Hypothalamus (tissue), 51 donors: ENCODE measurements at places on chromosomes 5 and 9.

DNA sequence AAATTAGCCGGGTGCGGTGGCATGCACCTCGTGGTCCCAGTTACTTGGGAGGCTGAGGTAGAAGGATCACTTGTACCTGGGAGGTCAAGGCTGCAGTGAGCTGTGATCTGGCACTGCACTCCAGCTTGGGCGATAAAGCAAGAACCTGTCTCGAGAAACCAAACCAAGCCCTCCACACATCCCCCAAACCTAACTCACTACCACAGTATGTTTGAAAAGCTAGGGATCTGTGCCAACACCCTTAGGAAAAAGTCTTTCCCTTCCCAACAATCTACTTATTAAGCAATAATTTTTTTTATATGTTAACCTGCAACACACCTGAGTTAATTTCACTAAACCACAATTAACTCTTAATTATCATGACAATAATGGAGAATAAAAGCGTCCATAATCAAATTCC, 2.2 kb downstream of the UBTD2 start:
- DNase-seq: no peak

DNA sequence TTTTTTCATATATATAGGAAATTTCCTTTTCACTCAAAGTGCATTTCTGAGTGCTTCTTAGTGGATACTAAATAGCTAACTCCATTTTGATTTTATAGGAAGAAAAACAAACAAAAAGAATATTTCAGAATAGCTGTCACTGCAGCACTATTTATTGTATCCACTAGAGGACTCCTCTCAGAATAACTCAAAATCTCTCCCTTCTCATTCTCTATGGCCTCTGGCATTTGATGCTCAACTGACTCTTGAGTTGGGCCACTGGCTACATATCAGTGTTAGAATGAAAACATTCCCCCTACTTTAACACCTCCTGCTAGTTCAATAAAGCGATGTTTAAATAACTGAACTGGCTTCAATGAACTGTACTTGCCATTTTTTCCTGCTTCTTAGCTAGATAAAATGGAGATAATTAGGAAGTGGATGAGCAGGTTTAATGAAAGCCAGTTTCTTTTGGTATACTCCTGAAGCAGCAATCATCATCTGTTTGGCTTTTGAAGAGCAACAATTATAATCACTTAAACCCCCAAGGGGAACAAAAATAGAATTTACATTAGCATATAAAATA, 16.6 kb upstream of the ELAVL2 start:
- no peak for DNase-seq

DNA sequence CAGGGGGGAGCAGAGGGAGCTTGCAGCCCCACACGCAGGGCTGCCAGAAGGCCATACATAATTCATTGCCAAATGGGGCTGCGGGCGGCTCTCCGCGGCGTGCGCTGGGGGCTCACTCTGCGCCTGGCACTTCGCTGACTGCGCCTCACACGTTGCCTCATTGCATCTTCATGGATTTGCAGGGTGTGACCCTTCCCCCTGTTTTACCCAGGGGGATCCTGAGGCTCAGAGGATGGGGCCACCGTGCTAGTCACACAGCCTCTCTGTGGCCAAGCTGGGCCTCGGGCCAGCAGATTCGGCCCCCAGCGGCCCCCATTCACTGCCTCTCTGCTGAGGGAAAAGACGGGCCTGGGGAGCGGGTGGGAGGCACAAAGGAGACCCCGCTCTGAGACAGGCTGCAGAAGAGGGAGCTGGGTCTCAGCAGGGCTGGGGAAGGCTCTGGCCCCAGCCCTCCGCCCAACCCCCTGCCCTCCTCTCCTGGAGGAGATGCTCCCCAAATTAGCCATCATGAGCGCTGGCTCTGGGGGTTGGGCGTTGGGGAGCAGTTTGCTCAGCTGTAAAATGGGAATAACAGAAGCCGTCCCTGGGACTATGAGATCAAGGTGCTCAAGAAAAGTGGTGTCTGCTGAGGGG, 115.5 kb downstream of the C9orf50 start:
- DNase-seq: no peak

DNA sequence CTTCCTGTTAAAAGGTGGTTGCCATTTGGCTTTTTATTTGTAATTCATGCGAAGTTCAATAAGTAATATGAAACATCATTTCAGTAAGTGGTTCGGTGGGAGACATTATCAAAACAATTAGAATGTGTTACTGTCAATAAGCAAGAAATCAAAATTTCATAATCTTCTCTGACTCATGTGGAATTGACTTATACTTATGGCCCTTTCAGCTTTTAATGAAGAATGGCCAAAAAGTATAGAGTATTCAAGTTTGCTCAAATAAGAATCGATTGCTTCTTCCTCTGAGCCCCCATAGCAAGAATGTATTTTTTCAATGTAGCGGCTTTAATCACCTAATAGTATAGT, 174.5 kb downstream of the AOPEP start:
- no peak for DNase-seq

GRCh38 chr9:137021979-137022661, 5.9 kb downstream of the ABCA2 start:
- DNase-seq: peak; percentile 69

- DNase-seq: no peak
These were observed 75.4 kb upstream of the CPLX2 start for GRCh38 chr5:175795959-175796358.

DNA sequence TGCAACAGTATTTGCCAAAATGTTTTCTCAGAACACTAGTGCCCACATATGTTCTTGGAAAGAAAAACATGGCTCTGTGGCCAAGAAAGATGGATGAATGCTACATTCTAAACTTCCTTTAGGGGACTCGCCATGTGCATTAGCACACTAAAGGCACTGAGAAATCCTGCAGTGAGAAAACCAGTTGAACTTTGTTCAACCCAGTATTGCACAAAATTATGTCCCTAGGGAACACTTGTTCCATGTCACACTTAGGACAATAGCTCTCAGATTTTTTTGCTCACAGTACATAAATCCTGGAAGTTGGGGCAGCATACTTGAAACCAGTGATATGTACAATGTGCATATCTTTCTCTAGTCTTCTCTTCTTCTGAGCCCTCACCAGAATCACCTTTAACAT, 96.6 kb downstream of the ADRB2 start:
- no peak for DNase-seq

- no peak for DNase-seq
These were observed 263.7 kb downstream of the CEMIP2 start for GRCh38 chr9:71504636-71505035.

GRCh38 chr5:62720031-62720441, 141.4 kb downstream of the LRRC70 start:
- DNase-seq: no peak

DNA sequence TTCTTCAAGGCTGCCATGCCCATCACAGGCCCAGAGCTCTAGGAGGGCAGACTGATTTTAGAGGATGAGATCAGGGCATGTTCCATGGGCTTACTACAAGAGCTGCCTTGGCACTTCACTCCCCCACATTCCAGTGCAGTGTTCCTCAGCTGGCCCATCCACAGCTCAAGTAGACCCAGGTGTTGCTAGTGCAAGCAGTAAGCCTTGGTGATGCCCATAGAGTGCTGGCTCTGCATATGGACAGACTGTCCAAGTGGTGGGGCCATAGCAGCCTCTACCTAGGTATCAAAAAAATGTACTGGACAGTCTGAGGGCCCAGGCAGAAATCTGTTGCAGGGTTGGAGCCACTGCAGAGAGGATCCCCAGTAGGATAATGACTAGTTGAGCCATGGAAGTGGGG, 366.6 kb downstream of the FGF10 start:
- no peak for DNase-seq

DNA sequence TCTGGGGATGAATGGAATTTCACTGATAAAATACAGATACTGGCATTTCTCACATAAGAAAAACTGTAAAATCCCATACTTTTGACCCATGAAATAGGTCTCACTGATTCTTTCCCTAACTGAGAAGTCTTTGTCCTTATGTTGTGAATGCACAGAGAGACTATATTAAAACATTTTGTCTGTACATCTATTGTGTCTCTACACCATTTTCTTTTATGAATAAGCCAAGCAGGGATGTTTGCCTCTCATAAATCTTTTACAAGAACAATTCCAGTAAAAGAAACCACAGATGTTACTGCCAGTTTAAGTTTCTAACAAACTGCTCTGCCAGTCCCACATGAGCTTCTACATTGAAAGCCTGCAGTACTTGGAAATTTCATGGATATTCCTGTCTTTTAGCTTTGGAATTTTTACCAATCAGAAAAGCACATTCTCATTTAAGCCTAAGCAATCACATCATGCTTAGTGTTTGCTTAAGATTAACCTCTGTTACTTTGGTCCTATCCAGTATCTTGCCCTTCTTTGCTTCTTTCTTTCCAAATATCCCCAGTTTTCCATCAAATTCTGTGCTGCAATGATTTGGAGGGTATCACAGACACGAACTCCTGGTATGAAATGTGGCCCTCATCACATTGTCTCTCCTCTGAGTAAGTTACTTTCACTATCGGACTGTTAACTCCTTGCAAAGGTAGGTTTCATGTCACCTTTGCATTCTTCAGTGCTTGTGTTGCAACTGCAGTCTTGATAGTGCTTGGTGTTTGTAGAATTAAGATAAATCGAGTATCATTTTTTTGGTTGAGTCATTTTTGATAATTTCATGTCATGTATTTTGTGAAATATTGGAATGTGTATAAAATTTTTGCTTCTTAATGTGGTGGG, 415.1 kb upstream of the ADAMTSL1 start:
- DNase-seq: no peak

GRCh38 chr5:89572696-89573095, 689.7 kb upstream of the MEF2C start:
- no peak for DNase-seq

- DNase-seq: no peak
These were observed 16.9 kb upstream of the ANKRD55 start for GRCh38 chr5:56250011-56250410.

DNA sequence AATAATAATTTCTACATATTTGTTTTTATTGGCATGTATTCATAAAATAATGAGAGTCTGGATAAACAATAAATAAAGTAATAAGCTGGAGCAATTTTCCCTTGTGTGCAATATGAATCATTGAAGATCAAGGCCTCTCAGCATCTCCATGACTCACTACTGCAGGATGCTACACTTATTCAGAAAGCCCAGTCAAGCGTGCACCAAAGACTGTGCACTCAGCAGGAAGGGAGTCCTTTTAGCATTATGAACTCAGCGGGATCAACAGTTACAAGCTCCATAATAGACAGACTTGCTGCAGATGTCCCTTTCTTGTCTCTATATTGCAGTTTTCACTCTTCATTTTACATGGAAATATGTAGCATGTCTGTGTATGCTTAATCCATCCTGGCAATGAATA, 485.3 kb downstream of the CDH9 start:
- no peak for DNase-seq

GRCh38 chr9:135365013-135365768, 114.4 kb upstream of the PPP1R26 start:
- no peak for DNase-seq

DNA sequence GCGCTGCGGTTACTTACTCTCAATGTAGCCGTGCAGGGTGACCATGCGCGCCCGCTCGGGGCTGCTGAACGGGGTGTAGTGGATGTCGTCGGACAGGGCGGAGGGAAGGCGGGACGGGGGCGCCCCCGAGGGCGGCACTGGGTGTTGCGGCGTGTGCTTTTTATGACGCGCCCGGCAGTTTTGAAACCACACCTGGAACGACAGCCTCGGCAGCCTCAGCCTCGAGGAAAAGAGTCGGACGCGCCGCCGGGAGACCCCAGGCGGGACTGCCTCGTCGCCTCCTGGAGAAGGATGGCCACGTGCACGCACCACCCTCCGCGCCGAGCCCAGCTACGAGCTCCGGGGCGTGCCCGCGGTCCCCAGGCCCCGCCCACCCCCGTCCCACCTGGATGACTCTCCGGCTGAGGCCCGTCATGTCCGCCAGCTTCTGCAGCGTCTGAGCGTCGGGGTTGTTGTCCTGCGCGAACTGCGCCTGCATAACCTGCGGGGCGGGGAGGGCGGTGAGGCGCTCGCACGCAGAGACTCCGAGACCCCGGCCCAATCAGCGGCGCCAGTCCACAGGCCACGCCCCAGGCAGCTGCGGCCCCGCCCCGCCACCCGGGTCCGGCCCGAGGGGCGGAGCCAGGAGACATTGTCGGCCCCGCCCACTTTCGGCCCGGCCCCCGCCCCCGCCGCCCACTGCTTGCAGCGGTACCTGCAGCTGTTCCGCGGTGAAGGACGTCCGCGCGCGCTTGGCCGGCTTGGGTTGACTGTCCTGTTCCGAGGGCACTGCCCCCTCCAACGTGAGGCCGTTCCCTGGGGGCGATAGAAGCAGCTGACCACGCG, 15.0 kb downstream of the LHX6 start:
- no peak for DNase-seq

DNA sequence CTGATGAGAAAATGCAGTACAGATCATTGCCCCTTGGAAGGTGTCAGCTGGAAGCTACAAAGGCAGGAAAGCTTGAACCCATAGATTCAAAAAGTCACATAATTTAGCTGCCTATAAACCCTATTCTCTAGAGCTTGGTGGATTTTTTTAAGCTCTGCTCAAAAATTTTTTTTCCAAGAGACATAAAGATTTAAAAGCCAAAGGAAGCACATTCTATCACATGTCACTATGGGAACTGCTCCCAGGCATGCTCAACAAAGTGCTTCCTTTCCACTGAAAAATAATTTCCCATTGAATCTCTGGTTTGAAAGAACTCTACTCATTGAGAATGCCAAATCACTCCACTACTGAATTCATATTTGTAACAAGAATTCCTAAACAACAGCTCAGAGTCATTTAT, 419.8 kb downstream of the CETN3 start:
- no peak for DNase-seq

- no peak for DNase-seq
These were observed 61.1 kb upstream of the CCL21 start for GRCh38 chr9:34771007-34771406.

GRCh38 chr5:147481376-147481775, 28.5 kb downstream of the DPYSL3 start:
- DNase-seq: no peak
